Stomach (tissue), 19 donors: ENCODE measurements at places on chromosomes 6 and 20. TPM values are rescaled to one million over a fixed set of nuclear protein-coding genes. Genes with fewer than 3 reads are reported as not detected.

DNA sequence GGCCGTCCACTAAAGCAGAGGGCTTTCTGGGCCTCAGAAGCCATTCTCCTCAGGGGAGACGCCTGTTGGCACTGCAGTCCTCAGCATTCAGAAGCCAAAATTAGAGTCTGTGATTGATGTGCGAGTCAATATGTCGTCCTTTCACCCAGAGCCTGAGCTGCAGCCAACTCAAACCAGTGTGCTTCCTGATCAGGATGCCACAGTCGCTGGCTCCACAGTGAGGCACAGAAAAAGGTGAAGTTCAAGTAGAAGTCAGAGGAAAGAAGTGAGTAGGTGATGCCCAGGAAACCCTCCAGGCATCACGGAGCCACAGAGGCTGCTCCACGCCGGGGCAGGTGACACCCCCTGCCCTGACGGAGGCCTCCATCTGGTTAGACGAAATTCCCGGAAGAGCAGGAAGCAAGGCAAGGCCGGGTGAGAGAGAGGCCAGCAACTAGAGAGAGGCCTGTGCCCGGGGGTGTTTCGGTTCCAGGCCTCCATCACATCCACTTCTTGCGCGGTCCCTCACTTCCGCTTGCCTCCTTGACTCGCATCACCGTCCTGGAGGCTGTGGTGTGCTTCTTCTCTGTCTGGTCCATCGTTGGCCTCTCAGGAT lies 177.7 kb upstream of the SNX9 start:
- no peak for DNase-seq

GRCh38 chr6:83889621-83890020 lies 30.1 kb downstream of the CYB5R4 start:
- no peak for DNase-seq

Gene RHAG
- not detected for total RNA-seq

Gene PKIB
- 41.5 TPM for total RNA-seq

Gene HEBP2
- total RNA-seq = 147 TPM

DNA sequence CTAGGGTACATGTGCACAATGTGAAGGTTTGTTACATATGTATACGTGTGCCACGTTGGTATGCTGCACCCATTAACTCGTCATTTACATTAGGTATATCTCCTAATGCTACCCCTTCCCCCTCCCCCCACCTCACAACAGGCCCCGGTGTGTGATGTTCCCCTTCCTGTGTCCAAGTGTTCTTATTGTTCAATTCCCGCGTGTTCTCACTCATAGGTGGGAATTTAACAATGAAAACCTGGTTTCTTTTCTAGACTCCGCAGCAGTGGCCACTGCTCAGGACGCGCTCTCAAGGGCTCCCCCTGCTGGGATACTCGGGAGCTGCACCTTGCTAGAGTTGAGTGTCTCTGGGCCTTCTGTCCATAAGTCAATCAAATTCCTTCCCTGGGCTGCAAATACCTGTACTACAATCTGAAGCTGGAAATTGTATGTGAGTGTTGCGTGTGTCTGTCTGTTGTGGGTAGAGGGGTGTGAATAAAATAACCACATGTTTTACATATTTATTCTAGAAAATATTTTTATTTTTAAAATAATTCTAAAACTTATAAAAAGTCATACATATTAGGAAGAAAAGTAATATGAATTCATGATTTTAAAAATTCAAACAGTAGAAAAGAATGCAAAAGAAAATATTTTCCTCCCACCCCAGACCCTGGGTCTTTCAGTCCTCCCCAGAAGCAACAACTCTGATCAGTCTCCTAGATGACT lies 8.2 kb upstream of the CEP250 start:
- DNase-seq = peak; percentile 92

GRCh38 chr6:25239498-25239897 lies 39.7 kb upstream of the CARMIL1 start:
- DNase-seq = no peak

GRCh38 chr6:6836609-6837406 lies 248.3 kb downstream of the LY86 start:
- DNase-seq = no peak

GRCh38 chr6:157912326-157912725 lies 69.3 kb upstream of the SYNJ2 start:
- peak; percentile 62 for DNase-seq

DNA sequence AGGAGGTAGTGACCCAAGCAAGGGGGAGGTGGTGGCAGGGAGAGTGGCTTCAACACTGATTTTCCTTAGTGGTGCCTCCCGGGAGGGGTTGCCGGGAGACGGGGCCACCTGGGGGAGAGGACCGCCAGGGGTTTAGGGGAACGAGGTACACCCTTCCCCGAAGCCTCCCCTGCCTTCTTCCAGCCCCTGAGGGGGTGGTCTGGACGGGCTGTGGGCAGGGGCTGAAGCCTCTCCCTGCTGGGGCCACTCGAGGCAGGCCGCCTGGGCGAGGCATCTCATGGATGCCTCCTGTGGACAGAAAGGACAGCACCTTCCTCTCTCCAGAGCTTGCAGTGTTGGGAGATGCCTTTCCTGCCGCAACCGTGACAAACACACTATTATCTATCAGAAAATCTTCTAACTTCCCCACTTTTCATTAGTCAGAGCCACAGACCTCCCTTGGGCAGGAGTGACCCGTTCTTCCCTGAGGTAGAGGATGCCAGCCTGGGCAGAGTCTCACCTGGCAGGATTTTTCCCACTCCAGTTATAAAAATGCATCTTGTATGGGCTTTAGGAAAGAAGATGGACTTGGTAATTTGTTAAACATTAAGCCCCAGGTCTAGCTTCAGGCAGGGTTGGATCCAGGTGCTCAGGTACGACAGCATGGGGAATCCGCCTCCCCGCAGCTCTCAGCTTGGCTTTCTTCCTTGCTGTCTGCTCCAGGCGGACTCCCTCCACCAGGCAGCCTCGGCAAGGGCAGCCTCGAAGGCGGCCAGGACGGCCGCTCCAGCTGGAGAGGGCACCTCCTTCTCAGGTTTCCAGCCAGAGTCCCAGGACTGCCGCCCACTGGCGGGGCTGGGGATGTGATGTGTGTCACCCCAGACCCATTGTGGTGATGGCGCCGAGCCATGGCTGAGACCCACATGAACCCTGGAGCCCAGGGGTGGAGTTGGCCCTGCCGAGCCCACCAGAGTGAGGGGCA lies 11.0 kb downstream of the HRH3 start:
- peak; percentile 33 for DNase-seq
